Endothelial cell of coronary artery (primary cell): ENCODE measurements at places on chromosomes 7 and 10. TPM values are rescaled to one million over a fixed set of nuclear protein-coding genes. Genes with fewer than 3 reads are reported as not detected.

Gene SH2D4B
- total RNA-seq = 0.09 TPM in 2 replicates

Gene INA
- 0.18 and 0.19 TPM in 2 replicates for total RNA-seq

Gene ACSM6
- total RNA-seq = not detected in 2 replicates

Gene CCDC172
- total RNA-seq = not detected in 2 replicates

Gene TRIM50
- total RNA-seq = not detected in 2 replicates

Gene MRLN
- not detected in 2 replicates for total RNA-seq

Gene ADCY1
- 0.19 and 0.54 TPM in 2 replicates for total RNA-seq
